ENCODE measurements at places on chromosomes 12 and 14. TPM values are rescaled to one million over a fixed set of nuclear protein-coding genes. Genes with fewer than 3 reads are reported as not detected.

Gene DNAH10
- total RNA-seq = under 0.01 TPM

Gene BICDL1
- total RNA-seq = under 0.01 TPM

Gene VRTN
- not detected for total RNA-seq

Gene LMO3
- total RNA-seq = not detected

Gene POTEM
- not detected for total RNA-seq

Gene TMEM253
- 0.11 TPM for total RNA-seq

Gene ACTR6
- total RNA-seq = 10.5 TPM

Gene STAB2
- total RNA-seq = 7.2 TPM

Gene VDR
- total RNA-seq = 0.11 TPM

Gene FITM1
- total RNA-seq = 0.34 TPM

Gene ADAMTS20
- not detected for total RNA-seq

Gene RAB15
- 4.8 TPM for total RNA-seq

Gene OR6C2
- total RNA-seq = not detected

Gene CALM1
- 1,083 TPM for total RNA-seq

Gene ESRRB
- not detected for total RNA-seq

Gene HNRNPC
- total RNA-seq = 675 TPM

Gene LRFN5
- total RNA-seq = not detected

Gene BDKRB2
- under 0.01 TPM for total RNA-seq

Gene C14orf119
- 50.3 TPM for total RNA-seq

Gene IL22
- not detected for total RNA-seq

Gene IL31
- total RNA-seq = not detected

Gene TMEM260
- total RNA-seq = 7.3 TPM

Gene DHRS2
- 2.9 TPM for total RNA-seq

Gene SIX6
- total RNA-seq = not detected

Gene LAG3
- total RNA-seq = 0.22 TPM

Gene FOXA1
- total RNA-seq = not detected

Gene DMAC2L
- total RNA-seq = 9.5 TPM

Gene CCDC38
- total RNA-seq = not detected

Gene TEX22
- total RNA-seq = 0.09 TPM

Gene COPS7A
- total RNA-seq = 43.1 TPM

Gene DIO2
- 0.09 TPM for total RNA-seq

Gene OASL
- 0.11 TPM for total RNA-seq

Gene PARP2
- 3.9 TPM for total RNA-seq

Gene SLC39A2
- not detected for total RNA-seq

Gene ITGA7
- not detected for total RNA-seq

Gene CPM
- 0.33 TPM for total RNA-seq

Data from dermis lymphatic vessel endothelial cell (primary cell).